ENCODE measurements at places on chromosomes 2 and 18.

DNA sequence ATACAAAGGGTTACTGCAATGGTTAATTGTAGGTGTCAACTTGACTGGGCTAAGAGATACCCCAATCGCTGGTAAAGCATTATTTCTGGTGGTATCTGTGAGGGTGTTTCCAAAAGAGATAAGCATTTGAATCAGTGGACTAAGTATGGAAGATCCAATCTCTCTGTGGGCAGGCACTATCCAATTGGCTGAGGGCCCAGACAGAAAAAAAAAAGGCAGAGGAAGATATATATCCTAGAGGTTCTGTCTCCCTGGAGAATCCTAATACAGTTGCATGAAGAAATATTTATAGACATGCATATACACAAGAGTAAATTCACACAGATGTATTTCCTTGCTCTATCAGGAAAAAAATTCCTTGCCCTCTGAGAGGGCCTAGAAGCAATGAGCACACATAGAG lies 43.9 kb downstream of the TBC1D8 start:
- DNase-seq = no peak

DNA sequence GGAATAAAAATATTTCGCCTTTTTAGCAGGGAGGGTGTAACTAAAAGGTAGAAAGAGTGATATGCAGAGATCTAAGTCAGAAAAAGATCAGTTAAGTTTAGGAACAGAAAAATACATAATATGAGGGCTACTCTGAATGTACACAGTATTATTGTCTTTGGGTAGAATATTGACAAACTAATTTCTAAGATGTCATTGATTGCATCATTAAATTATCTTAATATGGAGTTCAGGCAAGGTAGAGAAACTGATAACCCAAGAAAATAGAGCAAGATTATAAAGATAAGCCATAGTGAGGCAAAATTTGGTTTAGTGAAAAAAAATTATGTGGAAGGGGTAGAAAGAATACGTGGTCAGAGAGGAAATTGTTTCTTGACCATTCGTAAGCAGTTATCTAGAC lies 629.0 kb upstream of the NXPH2 start:
- DNase-seq = no peak

- DNase-seq = no peak
These were observed 377.4 kb downstream of the TGIF1 start for GRCh38 chr18:3827236-3827845.

DNA sequence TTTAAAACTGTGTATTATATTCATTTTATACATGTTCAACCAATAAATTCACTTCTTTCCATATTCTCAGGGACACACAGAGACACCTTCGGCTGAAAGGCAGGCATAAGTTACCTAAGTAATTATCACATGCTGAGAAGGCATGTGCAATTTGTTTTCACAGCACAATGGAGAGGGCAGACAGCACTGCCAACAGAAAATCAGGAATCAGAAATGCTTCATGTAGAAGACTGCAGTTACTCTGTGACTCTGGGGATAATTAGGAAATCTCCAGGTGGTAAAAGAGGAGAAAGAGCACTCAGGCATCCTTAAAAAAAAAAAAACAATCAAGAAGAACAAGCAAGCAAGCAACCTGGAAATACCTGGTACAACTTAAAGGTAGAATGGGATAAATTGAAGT lies 49.3 kb downstream of the DSEL start:
- DNase-seq = no peak

DNA sequence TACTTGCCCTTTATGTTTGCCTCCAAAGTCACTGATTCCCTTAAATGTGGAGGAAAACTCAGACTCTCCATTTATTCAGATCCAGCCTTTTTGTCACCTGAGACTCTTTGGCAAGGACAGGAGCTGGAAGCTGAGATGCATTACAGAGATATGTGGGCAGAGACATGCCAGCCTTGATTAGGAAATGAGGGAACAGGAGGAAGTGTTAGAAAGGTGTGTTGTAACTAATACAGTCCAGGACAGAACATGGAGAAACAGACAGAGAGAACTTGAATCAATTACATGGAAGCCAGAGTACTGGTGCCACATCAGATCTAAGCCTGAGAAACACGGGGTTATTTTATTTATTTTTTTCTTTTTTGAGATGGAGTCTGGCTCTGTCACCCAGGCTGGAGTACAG lies 79.0 kb downstream of the SP100 start:
- no peak for DNase-seq

DNA sequence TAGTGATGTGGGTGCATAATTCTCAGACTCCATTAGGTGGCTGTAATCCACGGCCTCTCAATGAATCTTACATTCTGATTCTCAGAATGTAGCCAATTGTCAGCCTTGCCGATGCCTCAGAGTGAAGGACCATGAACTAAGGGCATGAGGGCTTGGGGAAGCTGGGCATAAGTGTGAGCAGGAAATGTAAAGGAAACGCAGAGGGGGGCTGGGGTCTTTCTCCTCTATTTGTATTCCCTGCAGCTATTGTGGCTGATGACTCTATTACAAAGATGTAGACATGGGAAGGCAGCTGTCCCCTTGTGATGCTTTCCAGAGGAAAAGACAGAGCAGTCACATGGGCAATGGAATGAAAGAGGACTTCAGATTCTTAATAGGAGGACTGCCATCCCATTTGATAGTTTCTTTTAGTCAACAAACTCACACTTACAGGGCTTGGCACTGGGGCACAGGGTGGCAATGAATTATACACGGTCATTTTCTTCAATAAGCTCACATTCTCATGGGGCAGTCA lies 353.2 kb upstream of the PKDCC start:
- DNase-seq = no peak

DNA sequence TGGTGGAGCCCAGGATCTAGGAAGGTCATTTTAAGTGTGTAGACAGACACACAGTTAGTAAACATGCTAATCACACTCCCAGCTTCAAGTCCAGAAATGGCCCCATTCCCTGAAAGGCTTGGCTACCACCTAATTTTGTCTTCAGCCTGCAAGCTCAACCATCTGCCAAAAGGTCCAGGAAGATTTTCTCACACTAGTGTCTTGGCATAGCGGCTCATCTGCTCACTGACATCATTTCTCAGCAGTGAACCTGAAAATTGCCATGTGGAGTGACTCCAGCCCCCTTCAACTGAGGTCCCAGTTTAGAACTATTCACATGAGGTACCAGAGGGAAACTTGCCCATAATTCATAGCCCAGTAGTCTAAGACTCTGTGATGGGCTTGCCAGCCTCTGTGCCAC lies 748.9 kb downstream of the LRP1B start:
- DNase-seq = no peak

DNA sequence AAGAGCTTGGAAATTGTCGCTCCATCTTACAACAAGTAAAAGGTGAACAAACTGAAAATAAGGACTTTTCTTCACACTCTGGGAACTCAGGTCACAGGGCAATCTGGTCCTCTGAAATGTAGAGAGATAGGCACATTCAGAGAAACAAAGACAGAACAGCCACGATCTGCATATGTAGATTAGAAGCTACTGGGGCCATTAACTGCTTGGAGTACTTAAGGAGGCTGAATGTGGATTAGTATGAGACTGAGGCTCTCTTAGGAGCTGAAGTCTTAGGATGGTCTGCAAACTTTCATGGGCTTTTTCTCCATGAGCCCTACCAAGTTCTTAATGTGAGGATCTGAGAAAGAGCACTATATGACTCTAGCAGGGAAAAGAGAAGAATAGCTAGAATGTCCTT lies 265.3 kb upstream of the NXPH2 start:
- DNase-seq = no peak

DNA sequence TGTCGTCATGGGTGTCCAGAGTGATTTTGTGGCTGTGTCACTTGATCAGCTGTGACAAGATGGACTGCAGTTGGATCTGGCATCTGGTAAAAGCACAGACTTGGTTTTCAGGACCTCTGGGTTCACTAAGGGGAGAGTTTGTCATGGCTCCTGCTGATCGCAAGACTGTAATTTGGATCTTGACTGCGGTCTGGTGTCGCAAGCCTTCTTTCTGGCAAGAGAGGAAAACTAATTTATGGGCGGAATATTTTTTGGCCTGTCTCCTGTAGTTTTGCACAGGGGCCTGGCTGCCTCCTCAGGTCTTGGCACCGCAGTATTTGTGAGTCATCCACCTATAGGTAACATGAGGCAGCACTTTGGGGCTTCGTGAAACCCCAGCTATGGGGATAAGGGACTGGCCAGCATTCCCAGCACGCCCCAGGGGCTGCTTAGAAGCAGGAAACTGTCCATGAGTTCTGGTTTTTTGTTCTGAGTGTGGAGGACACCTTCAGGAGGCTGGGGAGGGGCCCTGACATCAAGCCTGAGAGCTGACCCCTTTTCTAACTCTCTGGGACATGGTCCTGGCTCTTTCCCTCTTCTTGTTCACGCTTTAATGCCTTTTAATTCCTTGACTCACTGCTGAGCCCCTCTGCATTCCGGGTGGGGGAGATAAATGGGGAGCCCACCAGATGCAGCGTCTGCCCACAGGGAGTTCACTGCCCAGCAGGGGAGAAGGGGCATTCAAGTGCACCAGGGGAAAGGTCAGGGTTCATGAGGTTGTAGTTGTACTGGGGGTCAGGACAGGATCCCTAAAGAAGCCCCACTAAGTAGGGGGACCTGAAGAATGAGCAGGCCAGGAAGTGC lies 12.2 kb downstream of the SH3BP4 start:
- no peak for DNase-seq

- no peak for DNase-seq
These were observed 198.3 kb upstream of the SLC35G4 start for GRCh38 chr18:11411048-11411447.

DNA sequence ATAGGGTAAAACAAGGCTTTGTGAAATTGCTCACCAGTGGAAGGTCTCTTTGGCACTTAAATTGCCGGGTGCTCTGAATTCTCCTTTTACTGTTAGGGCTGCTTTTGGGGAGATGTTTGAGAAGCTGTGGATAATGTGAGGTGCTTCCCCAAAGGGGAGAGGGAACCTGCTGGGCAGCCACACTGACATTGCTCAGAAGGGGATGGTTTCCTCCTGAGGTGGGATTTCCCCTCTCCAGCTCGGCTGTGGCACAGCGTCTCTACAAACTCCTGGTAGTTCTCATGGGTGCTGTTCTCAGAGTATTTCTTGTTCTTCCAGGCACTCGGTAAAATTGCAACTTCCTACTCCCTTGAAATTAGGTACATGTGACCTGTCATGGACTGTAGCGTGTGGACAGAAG lies 124.2 kb downstream of the LPIN1 start:
- DNase-seq = no peak

GRCh38 chr2:200787351-200788120 lies 24.2 kb upstream of the BZW1 start:
- DNase-seq = no peak

DNA sequence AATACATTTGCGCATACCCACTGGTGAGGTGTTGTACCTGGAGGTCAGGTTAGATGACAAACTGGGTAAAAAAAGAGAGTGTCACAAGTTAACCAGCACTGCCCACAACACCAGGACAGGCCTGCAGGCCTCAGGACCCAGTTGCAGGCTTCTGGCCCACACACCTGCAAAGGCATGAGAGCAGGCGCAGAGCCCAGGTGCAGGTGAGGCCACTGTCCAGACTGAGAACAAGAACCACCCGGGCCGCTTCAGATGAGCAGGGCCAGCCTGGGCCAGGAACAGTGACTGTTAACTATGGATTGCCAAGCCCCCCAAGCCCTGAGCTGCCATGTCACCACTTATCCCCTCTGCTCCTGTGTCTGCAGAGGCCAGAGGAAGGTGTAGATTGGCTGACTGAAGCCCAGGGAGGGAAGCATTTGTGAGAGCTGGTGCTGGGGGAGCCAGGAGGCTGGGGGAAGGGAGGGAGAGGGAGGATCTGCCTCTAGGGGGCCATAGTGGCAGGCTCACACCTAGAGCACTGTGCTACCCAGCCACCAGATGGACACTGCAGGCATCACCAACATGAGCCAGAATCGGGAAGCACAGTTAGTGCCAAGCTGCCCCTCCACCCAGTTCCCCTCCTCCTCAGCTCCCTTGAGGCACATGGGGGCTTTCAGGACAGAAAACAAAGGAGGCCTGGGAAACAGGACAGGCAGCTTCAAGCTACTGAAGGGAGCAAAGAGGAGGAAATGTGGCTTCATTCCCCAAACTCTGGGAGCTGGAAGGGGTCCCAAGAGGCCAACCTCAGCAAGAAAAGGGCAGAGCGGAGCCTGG lies 35.4 kb downstream of the SFXN5 start:
- DNase-seq = no peak

DNA sequence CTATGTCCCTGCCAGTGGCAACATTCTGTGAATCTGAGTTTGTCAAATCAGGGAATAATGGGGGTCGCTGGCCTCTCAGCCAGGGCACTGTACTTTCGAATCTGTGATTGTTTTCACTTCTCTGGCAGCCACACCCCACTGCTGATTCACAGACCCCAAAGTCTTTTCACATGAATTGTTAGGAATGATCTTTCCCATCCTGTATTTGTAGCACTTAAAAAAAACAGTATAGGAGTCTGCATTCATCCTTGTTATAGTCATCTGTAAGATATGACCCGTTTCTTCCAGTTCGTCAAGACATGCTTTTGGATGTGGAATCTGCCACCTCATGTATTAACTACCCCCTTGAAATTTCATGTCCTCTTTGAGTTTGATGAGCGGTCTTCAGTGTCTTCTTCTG lies 928 bp downstream of the NAGK start:
- no peak for DNase-seq

- no peak for DNase-seq
These were observed 21.0 kb upstream of the SEMA4C start for GRCh38 chr2:96890726-96891385.

DNA sequence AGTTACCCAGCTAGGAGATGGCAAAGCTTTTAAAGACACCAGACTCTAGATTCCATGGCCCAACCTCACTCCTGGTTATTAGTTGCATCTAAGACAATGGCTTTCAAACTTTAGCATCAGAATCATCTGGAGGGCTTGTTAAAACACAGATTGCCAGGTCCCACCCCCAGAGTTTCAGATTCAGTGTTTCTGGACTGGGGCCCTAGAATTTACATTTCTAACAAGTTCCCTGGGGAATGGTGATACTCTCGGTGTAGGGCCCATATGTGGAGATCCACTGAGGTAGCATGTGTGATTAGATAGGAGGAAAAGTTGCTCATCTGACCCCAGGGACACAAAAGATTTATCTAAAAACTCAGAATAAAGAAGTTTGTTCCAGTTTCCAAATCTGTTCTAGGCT lies 14.5 kb upstream of the TTR start:
- no peak for DNase-seq

DNA sequence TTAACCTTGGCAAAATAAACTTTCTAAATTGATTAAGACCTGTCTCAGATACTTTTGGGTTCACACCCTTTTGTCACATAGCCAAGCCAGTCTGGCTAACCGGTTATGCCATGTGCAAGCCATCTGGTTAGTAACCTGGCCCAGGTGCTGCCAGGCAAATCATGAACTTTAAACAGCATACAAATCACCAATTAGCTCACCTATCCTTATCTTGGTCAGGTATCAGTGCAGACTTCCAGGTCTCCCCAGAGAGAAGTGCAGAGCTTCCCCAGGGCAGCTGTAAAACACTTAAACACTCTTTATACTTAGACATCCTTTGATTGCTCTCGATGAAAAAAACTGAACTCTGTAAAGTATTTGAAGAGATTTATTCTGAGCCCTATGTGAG lies 14.9 kb upstream of the MC5R start:
- no peak for DNase-seq

All from activated T-cell treated with anti-CD3 and anti-CD28 coated beads, Interleukin-2, amount 50 U/mL, for 24 hours (primary cell).